CD8-positive, alpha-beta memory T cell (primary cell): ENCODE measurements at places on chromosomes 1 and 21.

DNA sequence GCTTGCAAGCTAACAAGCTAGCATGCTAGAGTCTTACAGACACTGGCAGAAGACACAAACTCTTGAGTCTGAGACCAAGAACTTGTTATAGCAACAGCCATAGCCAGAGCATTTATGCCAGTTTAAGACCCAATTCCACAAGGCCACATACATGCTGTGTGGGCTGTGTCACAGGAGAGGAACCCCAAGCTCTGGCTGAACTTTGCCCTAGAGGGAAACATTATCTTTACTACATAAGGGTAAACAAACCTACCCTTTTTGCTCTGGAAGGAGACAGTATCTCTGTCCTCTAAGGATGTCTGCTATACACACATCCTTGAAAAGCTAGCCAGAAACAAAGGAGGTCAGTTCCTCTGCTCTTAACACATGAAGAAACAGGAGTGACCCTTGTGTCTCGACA lies 70.3 kb downstream of the HSF2BP start:
- no peak for DNase-seq

DNA sequence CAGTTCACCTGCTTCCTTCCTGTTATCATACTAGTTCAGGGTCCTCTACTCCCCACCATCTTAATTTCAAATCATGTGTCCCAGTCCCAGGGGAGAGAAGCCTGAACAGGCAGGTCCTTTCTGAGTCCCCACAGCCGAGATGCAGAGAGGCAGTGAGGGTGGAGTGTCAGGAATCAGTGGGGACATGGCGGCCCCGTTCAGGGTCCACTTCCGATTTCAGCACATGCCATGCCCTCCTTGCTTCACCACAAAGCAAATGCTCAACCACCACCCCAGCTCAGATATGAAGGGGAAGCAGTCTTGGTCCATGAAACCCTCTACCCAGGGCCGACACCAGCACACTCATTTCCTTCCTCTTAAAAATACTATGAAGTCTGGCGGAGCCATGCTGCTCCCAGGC lies 5.2 kb upstream of the SEMA4A start:
- DNase-seq, result no peak

DNA sequence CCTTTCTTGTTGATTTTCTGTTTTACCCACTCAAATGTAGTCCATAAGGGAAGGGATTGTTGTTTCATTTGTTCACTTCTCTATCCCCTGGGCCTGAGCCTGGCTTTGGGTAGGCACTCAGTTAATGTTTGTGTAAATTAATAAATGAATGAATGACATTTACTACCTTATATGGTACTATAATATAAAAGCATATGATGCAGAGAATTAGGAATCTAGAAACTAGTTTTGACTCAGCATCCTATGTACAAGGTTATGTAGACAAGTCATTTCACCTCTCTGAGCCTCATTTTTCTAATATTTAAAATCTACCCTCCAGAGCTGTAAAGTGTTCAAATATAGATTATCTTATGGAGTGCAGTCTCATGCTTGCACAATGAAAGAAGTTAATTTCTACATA lies 68.9 kb upstream of the S1PR1 start:
- DNase-seq, result no peak

DNA sequence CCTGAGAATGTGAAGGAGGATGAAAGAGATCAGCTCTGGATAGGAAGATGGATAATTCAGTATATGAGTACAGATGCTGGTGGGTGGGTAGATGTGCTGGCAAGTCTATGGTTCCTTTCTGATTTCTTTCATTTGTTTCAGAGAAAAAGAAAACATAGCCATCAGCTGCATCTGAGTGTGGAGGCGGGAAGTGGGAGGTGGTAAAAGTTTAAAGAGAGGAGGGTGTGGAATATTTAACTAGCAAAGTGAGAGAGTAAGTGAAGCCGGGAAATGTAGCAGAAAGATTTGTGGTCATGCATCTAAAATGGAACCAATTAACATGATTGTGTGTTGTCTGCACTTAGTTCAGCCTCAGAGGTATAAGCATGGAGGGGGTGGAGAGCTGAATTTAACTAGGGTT lies 16.4 kb downstream of the RPE65 start:
- no peak for DNase-seq

DNA sequence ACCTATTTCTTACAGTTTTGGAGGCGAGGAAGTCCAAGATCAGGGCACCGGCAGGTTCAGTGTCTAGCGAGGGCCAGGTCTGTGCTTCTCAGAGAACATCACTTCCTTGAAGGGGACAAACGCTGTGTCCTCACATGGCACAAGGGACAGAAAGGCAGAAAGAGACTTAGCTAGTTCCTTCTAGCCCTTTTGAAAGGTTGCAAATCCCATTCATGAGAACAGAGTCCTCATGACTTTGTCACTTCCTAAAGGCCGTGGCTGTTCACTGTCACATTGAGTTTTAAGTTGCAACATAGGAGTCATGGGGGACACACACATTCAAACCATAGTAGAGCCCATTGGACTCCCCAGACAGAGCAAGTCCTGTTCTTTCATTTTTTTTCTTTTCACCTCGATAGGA lies 27.4 kb downstream of the PER3 start:
- DNase-seq, result no peak

DNA sequence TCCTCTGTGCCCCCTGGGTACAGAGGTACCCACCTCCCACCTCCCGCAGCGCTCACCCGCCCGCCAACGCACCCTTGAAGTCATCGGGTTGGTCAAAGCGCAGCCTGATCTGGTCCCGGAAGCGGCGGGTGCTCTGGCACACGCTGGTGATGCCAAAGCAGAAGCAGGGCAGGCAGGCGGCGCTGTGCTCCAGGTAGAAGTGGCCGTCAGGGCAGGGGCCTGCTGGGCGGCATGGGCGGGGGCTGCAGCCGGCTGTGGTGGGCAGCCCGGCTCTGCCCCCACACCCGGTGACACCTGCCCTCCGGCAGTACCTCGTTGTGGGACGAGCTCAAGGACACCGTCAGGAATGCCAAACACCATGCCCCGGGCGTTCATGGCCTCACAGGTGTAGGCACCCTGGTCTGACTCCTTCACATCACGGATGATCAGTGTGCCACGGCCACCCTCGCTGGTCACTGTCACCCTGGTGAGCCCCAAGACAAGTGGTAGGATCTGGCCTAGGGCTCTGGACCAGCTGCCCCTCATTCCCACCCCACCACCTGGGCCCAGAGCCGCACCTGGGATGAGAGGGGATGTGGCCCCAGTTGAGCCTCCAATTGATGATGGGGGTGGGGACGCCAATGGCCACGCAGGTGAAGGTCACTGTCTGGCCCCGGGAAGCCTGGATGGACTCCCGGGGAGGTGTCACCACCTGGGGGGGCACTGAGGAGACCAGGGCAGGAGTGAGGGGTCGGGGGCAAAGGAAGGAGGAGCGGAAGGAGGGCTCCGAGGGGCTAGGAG lies 52.5 kb downstream of the HSPG2 start:
- DNase-seq, result no peak

DNA sequence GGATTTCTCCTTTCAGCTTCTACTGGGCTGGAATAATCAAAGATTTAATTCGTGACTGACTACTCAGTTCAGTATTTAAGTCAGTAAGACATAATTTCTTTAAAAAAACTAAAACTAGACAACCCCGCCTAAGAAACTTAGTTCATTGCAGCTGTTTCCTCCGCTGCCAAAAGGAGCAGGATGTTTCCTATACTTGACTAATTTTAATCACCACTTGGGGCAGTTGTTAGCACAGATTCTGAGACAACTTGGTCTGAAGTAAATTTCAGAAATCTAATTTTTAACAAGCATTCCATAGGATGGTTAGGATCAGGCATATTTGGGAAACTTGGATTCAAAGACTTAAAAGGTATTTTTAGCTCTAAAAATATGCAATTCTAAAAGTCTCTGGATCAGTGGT lies 34.0 kb downstream of the EPRS1 start:
- no peak for DNase-seq

- peak; percentile 6 for DNase-seq
Measured at GRCh38 chr1:109249654-109250401, 489 bp downstream of the CELSR2 start.

DNA sequence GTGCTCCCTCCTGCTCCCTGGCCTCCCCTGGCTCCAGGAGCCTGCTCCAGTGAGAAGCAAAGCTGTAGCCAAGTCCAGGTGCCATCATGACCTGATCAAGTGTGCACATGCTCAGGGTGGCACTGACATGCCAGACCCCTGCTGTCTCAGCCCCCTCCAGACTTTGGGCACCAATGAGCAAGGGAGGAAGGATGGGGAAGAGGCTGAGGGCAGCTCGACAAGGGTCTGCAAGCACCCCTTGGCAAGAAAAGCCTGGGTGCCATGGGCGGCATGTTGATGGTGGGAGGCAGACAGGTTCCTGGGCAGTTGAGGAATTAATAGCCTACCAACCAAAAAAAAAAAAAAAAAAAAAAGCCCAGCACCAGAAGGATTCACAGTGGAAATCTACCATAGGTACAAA lies 942.6 kb upstream of the PRMT6 start:
- DNase-seq, result no peak

GRCh38 chr1:119467857-119468668 lies 38.9 kb upstream of the HSD3B1 start:
- no peak for DNase-seq

GRCh38 chr1:197065559-197065958 lies 1.5 kb downstream of the F13B start:
- no peak for DNase-seq

- DNase-seq, result no peak
Measured at GRCh38 chr1:108357802-108358201, 92.3 kb upstream of the NBPF6 start.

DNA sequence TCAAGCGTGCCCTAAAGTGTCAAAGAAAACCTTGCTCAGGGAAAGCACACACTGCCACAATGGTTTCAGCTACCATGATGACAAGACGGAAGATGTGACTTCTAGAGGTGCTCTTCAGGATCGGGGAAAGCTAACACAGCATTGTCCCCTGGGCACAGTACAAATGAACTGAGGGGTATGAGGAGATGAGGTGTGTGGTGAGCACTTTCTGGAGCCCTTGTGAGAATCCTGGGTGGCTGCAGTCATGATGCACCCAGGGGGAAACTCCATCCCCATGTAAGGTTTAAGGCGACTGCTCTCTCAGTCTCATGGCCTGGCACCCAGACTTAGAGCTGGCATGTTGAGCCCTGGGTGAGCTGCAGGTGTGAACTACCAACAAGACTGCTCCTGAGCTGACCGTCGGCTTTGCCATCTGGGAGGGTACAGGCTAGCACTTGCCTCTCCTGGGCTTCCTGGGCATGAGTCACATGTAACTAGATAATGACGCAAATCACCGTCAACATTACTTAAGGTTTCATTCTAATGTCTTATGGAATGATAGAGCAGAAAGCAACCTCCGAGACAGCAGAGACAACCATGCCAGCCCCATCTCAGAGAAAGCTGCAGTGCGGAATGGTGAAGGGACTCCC lies 144.6 kb downstream of the CLIC6 start:
- no peak for DNase-seq

- DNase-seq, result no peak
Measured at GRCh38 chr1:55413286-55413685, 198.1 kb upstream of the USP24 start.

GRCh38 chr1:11527541-11528452 lies 48.8 kb downstream of the DISP3 start:
- no peak for DNase-seq

DNA sequence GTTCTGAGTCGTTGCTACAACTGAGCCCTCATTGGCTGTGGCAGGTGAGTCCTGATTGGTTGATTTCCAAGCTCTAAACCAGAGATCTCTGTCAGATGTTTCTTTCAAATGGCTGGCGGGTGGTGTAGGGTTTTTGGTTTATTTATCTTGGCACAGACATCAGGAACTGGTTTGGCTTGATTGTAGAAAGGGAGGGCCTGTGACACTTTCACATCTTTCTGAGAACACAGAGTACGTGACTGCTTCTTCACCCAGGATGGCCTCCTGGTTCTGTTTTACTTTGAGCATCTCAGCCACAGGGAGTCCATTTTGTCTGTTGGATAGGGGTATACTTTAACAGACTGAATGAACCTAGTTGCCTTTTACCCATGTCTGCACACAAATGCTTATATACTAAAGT lies 89.4 kb upstream of the GPR52 start:
- no peak for DNase-seq

- DNase-seq, result no peak
Measured at GRCh38 chr1:84719543-84720217, 29.4 kb upstream of the SSX2IP start.

DNA sequence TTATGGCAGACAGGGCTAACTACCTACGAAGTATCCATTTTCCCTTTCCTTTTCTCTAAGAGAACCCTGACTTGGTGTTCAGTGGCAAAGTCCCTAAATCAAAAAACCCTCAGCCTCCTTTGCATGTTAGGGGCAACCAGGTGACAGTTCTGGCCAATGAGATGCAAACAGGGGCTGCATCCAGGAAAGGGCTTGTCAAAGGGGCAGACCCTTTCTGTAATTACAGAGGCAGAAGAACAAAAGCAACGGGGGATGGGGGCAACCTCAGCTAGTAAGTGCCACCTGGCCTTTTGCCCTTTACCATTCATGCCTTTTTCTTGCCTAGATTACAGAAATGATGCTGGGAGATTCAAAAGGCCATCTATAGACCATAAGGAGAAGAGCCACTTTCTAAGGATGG lies 34.4 kb downstream of the GLUL start:
- DNase-seq, result no peak

DNA sequence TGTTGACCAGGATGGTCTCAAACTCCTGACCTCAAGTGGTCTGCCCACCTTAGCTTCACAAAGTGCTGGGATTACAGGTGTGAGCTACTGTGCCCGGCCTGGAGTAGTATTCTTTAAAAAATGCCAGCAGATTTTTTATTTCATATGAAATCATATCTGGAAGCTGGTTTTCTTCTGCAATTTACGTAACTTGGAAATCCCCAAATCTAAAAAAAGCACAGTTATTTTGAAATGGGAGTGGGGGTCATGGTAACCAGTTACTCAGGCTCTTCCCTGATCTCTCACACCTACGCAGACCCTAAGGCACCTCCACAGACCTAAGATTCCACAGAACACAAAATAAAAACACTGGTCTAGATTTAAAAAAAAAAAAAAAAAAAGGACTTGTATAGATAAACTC lies 219.8 kb downstream of the DAB1 start:
- no peak for DNase-seq
